ENCODE measurements at places on chromosomes 5 and 9.

DNA sequence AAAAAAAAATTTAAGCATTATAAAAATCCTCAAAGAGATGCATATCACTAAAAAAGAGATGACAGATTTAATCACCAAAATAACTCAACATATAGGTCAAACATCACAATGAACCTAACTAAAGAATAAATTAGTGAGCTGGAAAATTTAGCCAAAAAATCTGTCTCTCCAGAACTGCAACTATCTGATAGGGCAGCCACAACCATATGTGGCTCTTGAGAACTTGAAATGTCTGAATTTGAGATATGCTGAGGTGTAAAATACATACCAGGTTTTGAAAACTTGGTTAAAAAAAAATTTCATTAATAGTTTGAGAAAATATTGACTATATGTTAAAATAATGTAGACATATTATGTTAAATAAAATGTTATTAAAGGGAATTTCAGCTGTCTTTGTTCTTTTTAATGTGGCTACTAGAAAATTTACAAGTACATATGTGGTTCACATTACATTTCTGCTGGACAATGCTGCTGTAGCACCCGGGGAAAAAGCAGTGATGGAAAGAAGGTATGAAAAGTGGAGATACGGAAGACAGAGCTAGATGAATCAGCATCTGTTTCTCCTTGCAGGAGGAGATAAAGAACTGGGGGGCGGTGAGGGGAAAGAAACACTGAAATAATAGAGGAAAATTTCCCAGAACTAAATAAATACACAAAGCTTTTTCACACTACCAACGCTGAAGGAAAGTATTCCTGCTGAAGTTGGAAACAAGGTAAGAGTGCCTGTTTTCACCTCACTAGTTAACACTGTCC is 66.1 kb downstream of the DCP2 start:
- peak; percentile 20 for DNase-seq

DNA sequence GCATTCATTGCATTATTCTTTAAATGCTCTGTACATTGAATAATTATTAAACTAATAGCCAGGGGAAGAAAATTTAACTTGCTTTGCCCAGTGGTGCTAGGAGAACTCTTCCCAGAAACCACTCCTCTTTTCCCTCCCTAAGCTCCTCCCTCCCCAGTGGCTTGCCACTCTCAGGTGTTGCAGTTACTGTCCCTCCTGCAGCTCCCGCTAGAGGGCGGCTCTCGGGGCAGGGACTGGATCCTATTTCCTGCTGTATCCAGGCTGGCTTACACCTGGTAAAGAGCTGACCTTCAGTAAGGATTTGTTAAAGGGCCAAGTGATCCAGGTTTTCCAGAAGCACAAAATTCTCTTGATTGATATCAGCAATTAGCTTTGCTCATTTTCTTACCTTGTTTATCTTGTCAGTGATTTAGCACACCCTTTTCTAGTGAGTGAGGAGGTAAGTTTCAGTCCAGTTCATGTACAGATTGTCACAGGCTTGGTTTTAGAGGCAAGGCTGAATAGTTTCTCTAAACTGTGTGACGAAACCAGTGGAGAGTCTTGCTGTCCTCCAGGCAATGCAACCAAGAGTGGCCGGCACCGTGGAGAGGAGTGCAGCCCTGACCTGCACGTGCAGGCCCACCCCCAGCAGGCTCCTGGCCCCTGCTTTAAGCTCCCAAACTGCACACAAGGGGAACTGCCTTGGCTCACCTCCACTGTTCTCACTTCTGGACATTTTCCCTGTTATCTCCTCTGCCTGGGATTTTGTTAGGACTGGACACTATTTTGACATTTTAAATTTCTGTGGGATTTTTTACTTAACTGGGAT is 423.8 kb downstream of the SPOCK1 start:
- DNase-seq: peak; percentile 97

DNA sequence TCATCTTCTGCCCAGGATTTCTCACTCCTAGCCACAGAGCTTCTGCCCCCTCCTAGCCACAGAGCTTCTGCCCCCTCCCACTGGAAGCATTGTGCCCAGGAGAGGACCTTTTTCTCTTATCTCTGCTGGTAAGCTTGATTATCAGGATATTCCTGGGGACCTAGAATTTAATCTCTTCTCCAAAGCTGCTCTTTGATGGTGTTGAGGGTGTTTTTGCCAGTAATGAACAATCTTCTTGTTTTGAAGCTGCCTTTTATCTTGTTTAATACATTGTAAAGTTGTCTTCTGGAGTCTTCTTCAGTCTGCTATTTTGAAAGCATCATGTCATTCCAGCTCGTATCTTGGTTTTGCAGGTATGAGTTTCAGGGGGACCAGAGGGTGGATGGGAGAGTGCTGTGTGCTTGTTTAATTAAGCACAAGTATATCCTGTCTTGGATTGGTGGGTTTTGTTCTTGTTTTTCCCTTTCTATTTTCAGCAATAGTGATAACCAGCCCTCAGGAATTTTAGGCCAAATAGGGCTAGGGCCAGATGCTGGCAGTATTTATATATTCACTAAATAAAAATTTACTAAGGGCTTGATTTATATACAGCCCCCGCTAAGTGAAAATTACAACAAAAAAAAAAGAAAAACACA is 214.0 kb upstream of the DMRT1 start:
- DNase-seq: peak; percentile 48

DNA sequence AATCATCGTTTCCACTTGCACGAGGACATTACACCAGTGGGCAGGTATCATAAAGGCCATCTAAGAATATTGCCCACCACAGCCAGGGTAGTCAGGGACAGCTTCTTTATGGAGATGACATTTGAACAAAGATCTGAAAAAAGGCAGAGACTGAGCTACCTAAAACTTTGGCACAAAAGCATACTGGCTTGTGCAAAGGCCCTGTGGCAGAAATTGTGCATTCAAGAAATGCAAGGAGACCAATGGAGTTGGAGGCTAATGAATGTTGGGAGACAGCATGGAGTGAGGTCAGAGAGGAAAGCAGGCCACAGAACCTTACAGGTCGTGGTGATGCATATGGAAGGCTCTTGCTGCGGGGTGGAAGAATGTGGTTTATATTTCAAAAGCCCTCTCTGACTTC is 578.5 kb downstream of the BNC2 start:
- no peak for DNase-seq

DNA sequence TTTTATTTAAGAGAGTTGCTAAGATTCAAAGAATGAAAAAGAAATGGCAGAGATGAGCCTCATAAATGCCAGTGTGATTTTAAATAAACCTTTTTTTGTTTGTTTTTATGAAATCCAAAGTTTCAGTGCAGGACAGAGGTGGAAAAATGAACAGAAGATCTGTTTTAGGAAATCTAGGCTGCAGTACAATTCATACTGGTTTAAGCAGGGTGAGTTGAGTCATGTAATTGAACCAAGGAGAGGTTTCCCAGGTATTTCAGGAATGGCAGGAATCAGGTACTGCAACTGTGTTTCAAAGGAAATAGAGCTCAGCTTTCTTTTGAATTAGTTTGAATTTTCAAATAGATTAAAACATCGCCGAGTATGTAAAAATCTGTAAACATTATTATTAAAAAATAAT is 3.0 kb upstream of the ANKRD31 start:
- no peak for DNase-seq

DNA sequence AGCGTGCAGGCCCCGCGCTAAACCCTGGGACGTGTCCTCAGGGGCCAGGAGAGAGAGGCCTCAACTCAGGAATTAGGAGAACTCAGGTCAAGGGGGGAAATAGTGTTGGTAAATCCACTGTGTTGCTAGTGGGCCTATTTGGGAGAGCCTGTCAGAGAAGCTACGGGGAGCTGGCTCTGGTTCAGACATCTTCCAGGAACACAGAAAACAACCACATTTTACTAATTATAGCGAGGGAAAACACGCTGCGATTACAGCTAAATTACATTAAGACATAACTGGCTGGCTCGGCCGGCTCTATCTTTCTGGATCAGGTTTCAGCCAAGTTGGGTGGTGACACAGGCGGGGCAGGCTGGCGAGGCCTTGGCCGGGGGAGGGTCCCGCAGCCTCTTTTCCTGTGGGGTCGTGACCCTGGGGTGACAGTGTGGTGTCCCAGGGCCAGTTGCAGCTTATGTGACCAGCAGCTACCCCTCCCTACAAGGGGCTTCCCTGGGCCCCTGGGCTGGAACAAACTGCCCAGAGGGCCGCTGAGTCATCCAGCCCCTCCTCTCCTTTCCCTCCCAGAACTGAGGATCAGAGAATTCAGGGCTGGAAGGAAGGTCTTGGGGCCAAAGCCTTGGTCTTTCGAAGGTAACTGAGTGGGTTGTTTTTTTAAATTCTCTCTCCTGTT is 75.1 kb downstream of the FGF18 start:
- peak; percentile 91 for DNase-seq

DNA sequence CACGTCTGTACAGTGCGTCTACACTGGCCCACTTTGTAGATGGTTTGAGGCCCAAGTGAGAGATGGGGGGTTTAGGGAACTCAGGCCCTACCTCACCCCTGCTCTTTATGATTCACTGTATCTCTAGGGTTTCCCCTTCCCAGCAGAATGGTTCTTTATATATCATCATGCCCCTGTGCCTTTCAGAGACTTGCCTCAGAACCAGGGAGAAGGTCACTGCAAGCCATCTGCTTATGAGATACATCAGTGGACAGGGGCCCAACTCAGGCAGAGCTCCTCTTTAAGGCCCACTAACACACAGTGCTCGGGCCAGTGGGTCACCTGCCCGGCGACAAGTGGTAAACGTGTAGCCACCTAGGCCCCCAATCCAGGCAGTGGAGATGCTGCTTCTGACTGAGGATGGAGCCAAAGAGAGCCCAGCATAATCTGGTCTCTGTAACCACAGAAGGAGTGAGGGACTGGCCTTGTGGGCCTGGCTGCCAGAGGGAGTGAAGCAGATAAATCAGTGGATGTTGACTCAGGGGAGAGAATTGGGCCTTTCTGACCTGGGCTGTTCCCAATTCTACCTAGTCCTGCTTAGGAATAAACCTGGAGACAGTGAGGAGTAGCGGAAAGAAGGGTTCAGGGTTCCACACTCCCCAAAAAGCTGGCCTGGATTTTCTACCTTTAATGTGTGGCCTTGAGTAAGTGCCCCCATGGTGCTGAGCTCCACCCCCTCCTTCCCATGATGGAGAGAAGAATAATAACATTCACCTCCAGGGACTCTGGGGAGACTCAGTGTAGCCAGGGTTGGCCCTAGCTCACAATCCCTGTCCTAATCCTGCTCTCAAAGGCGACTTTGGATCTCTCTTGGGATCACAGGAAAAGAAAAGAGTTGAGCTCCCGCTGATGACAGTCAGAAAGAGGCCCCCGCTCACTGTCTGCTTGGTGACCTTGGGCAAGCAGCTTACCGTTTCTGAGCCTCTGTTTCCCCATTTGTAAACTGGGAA is 2.8 kb upstream of the DUSP1 start:
- DNase-seq: no peak

- DNase-seq: no peak
These were observed 126.4 kb upstream of the ZNF366 start for GRCh38 chr5:72633649-72634048.

- DNase-seq: peak; percentile 30
These were observed 31.9 kb upstream of the GABRP start for GRCh38 chr5:170751631-170752030.

DNA sequence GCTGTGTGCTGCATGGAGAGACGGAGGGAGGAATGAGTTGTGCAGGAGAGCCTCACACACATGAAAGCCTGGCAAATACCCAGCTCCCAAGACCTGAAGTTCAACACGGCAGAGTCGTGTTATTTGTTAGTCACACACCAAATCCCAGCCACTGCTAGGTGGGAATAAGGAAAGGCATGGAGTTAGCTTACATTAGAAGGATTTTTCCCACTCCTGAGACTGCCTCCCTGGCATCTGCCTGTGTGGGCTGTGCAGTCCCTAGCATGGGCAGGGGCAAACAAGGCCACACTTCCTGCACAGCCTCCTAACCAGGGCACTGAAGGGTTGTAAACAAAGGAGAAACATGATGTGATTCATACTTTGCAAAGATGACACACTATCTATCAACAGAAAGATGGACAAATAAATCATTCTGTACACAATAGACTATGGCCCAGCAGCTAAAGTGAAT is 306.8 kb downstream of the SPOCK1 start:
- DNase-seq: no peak

- DNase-seq: no peak
These were observed 6.0 kb upstream of the PUM3 start for GRCh38 chr9:2849941-2850340.

GRCh38 chr5:86861512-86861911 is 243.8 kb downstream of the COX7C start:
- no peak for DNase-seq

DNA sequence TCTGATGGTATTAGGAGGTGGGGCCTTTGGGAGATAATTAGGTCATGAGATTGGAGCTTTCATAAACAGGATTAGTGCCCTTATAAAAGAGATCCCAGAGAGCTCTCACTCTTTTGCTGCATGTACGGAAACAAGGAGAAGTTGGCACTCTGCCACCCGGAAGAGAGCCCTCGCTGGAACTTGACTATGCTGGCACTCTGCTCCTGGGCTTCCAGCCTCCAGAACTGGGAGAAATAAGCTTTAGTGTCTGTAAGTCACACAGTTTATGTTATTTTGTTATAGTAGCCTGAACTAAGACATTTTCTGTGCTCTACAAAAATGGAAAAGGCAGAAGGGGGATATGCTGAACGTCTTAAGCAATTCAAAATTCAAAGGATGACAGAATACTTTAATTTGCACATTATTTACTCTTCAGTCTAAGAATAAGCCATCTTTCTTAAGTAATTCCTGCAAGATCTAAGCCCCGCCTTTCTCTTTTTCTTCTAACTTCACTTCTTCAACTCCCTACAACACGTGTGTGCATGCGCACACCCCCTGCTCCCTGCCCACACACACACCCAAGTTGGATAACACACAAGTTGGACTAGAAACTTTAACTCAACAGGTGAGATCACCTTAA is 17.3 kb downstream of the NFIB start:
- DNase-seq: no peak

DNA sequence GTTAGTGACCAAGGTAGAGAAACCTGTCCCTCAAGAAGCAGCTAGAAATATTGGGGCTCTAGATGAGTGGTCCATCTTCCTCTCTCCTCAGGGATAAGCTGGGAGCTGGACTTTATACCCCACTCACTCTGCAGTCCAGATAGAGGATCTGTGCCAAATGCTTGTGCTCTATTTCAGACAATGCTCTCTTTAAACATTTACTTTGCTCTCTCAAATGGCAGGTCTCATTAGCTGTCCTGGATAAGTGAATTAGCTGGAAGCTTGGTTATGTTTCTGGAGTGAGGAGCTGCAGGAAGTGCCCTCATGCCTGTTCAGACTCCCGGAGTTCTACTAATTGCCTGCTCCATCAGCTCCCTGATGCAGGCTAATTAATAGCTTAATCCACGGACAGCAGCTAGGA is 151.1 kb upstream of the CCDC152 start:
- no peak for DNase-seq

DNA sequence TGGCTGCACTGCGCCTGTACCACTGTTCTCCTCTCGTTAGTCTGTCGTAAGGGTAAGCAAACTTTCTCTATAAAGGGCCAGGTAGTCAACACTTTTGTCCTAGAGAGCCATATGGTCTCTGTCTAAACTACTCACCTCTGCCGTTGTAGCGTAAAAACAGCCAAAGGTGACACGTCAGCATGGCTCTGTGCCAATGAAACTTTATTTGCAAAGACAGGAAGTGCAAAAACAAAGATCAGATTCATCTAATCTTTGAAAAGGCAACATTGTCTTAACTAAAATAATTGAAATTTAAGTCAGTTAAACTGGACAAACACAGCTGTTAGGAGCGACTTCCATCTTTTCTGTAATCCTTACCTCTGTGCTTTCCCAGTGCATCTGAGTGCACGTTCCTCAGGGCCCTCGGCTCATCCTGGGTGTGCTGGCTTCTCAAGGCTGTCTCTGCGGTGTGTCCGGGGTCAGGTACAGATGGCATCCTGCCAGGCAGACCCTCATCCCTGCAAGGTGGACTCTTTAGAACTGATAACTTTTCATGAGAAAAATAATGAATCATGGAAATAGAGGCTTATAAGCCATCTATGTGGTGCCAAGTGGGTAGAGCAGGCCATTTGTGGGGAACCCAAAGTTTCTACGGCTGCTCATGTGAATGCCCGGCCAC is 35.2 kb upstream of the IRX4 start:
- no peak for DNase-seq

Data from endodermal cell (in vitro differentiated cells).